ENCODE measurements at places on chromosomes 6 and 20.

- no peak for DNase-seq
These were observed 116.9 kb upstream of the FLRT3 start for GRCh38 chr20:14454296-14454695.

DNA sequence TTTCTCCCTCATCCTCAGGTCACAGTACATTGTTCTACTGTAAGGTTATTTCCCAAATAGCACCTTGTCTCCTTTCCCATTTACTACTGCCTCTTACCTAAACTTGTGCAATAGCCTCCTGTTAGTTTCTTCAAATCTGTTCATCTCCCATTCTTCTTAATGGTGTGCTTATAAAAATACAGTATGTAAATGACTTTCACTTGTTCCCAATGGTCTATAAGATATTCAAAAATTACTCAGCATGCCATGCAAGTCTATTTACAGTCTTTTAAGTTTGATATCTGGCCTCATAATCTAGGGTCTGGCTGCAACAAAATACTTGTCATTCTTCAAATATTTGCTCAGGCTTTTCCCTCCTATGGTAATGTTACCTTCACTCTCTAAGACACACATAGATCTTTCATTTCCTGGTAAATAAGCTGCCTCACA, 31.5 kb upstream of the RHAG start:
- no peak for DNase-seq

DNA sequence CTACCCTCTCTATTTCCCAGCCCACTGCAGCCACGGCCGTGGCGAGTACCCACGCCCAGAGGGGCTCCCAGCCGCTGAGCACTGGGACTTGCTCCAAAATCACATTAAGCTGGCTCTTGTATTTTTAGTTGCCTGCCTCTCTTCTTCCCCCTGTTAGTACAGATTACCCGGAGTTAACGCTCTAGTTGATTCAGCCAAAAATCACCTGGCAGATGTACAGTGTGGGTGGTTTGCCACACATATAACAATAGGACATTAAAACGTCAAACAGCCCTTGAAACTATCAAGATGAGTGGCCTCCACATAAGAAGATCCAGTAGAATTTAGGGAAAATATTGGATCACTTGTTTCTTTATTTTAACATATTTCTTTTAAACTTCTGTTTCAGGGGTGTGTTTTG, 268.8 kb upstream of the PRDM1 start:
- DNase-seq: no peak

GRCh38 chr6:107592806-107593205, 102.9 kb downstream of the SOBP start:
- no peak for DNase-seq

GRCh38 chr20:36085686-36086267, 68.8 kb upstream of the EPB41L1 start:
- no peak for DNase-seq

DNA sequence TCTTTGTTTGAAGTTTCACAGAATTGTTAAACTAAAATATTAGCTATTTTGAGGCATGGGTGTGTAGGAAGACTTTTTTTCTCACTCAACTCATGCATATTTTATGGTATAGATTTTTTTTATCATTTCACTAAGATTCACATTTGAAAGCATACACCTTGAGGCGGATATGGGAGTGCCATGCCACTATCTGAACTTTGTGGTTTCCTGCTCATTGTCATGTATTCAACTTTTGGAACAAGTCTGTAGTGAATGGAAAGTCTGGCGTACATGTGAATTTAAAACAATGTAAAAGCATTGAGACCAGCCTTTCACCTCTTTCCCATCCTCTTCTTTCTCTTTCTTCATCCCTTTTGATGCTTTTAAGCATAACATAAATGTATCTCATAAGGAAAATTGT, 147.9 kb downstream of the TPBG start:
- no peak for DNase-seq

DNA sequence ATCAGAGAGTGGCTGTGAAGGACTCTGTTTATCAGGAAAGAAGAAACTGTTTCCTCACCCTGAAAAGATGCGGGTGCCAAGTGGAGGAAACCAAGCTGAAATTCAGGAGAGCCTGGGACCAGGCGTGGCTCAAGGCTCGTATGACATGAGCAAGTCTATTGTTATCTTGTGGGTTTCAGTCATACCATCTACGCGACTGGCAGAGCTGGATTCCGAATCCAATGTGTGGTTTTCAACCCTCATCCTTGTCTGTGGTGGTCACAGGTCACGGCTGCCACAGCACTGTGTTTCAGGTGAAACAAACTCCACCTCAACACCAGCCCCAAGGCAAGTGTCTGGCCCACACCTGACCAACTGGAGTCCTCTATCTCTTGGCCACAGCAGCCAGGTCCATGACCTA, 9.1 kb downstream of the MC3R start:
- DNase-seq: no peak

- no peak for DNase-seq
These were observed 68.0 kb downstream of the HS3ST5 start for GRCh38 chr6:114274836-114275235.
